ENCODE measurements at places on chromosomes 11 and 22.

DNA sequence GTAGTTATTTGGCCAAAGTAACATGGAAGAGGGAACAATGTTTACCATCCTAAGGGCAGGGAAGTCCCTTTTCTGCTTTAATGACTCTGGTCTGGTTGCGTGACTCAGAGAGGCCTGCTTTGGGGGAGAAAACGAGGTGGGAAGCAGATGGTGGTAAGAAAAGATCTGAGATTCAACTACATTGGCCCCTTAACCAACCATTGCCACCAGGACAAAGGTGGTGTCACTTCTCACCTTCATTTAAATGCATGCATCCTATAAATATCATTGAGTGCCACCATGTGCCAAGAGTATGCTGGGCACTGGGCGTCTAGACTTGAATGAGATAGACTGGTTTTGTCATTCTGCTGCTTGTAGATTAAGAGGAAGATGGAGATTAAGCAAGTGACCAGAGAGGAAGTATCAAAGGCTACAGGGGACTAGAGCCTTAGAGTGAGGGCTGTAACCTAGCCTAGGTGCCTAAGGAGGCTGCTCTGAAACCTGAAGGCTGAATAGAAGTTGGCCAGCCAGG is 3.6 kb upstream of the SORL1 start:
- no peak for DNase-seq

DNA sequence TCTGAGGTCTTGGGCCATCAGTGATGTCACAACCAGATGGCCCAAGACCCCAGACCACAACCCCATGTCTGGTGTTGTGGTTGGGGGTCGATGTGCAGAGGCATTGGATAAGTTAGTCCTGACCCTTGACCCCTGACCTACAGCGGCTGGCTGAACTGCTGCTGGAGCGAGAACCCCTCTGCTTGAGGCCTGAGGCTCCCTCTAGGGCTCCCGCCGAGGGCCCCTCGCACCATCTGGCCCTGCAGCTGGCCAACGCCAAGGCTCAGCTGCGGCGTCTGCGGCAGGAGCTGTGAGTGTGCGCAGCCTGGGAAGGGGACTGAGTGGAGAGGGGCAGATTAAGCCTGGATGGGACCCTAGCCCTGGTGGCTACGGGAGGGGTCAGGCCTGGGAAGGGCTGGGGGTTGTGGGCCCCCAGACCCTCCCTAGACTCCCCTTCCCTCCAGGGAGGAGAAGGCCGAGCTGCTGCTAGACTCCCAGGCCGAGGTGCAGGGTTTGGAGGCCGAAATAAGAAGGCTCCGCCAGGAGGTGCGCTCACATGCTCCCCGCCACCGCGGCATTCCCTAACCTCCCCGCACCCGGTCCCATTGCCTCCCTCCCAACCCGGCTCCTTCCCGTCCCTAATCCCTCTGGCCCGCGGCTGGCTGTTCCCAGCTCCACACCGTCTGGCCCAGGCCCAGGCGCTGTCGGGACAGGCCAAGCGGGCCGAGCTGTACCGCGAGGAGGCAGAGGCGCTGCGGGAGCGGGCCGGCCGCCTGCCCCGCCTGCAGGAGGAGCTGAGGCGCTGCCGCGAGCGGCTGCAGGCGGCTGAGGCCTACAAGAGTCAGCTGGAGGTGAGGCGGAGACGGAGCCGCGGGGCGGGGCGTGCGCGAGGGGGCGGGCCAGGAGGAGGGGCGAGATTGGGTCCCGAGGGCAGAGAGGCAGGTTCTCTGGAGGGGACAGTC is 2.1 kb downstream of the CCDC88B start:
- DNase-seq: peak; percentile 94

GRCh38 chr11:95922536-95923438 is 1.1 kb downstream of the MTMR2 start:
- no peak for DNase-seq

- DNase-seq: no peak
These were observed 96.9 kb downstream of the MTMR3 start for GRCh38 chr22:29979777-29980321.

GRCh38 chr11:128316541-128317227 is 270.7 kb downstream of the ETS1 start:
- DNase-seq: no peak
